ENCODE measurements at places on chromosomes 7 and 10.

DNA sequence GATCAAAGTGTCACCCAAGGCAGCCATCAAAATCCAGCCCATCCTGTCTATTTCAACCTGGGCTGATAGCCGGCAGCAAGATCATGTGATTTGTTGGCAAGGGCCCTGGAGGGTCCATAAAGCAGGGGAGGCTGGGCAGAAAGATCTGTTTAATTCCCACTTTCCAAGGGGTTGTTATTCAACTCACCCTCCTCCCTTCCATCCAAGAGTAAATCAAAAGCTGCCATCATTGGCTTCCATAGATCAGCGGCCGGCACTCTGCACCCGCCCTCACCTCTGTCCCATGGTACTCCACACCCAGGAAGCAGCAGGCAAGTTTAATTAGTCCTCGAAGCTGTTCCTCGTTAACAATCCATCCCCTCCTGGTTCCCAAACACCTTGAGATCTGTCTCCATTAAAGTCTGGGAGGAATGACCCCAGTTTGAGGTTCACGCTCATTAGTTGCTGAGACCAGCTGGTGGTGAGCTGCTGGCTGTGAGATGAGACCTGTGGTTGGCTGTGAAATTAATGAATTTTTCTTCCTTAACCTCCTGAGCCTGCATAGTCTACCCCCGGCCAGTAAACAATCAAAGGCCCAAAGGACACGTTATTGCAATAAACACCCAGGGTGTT is 120.6 kb upstream of the CHST15 start:
- no peak for DNase-seq

DNA sequence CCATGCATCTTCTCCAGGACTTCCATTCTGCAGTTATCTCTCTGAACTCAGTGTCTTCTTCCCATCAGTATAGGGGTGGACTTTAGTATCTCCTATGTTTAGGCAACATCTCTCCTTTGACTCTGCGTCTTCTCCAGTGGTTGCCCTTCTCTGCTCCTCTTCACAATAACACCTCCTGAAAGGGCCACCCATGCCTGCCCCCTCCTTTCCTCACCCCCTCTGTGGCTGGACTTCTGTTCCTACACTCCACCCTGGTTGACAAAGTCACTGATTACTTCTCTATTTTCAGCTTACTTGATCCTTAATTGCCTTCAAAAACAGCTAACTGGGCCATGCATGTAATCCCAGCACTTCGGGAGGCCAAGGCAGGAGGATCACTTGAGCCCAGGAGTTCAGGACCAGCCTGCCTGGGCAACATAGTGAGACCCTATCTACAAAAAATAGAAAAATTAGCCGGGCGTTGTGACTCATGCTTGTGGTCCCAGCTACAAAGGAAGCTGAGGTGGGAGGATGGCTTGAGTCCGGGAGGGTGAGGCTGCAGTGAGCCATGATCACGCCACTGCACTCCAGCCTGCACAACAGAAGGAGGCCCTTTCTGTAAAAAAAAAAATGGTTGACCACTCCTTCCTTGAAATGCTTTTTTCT is 13.7 kb downstream of the SRGN start:
- DNase-seq = no peak

DNA sequence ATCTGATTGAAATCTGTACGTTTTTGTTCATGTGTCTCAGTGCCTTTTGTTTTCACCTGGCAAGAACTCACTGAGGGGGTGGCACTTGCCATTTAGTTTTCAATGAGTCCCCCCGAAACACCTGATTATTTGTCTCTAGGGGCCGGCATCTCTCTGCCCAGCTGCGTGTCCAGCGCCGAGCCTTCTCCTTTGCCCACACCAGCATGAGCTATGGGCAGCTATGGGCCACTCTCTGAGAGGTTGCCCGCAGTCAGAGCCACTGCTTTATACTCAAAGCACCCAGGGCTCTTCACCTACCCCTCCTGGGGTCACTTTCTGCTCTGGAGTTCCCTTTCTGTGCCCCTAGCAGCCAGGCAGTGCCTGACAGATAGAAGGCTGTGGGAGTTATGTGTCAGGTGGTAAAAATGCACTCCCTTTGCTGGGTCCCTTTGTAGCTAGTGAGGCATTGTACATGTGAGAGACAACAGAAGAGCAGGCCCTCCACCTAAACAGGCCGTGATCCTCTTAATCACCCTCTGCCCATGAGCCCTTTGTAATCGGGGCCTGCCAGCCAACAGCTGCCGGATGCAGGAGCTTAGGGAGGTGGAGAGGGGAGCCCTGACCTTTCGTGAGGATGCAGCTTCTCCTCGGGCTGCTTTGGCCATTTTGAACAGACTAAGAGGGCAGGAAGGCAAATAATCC is 133.1 kb upstream of the NPS start:
- no peak for DNase-seq

- DNase-seq = no peak
These were observed 96.6 kb downstream of the CCNY start for GRCh38 chr10:35432781-35433338.

- DNase-seq = no peak
These were observed 11.3 kb downstream of the AGK start for GRCh38 chr7:141562543-141562942.

DNA sequence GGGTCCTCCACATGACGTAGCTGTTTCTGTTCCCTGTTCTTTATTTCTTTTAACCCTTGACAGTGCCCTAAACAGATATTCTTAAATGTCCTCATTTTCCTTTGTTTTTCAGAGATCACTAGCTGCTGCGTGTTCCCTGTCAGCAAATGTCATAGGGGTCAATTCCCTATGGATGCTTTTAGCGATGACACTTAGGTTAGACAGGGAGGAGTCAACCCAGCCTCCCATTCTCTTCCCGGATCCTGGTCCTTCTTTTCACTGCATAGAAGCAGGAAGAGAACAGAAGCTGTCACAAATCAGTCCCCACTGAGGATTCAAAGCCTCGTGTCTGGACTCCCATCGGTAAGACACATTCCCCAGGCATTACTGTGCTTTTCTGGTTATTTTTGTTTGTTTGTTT is 392.1 kb upstream of the PRKCQ start:
- DNase-seq = no peak

DNA sequence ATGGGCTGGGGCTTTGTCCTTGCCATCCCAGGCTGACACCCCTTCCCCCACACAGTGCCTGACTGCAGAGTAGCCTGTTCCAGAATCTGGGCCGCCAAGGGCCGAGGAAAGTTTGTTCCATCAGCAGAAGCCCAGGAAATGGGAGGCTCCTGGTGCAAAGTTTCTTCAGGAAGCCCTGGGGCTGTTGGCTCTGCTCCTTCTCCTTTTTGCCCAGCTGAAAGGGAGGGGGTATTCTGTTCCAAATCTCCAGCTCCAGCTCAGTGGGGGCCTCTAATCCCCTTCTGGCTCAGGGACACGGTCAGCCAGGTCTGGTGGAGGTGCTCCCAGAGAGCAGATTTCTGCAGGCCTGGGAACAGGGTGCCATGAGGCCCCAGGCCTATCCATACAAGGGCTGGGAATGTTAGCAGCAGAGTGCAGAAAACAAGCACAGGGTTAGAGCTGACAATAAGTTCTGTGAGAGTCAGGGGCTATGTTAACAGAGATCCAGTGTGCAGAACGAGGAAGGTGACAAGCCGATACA is 399.5 kb downstream of the RPS24 start:
- no peak for DNase-seq

GRCh38 chr7:113093561-113093960 is 6.9 kb upstream of the GPR85 start:
- no peak for DNase-seq

DNA sequence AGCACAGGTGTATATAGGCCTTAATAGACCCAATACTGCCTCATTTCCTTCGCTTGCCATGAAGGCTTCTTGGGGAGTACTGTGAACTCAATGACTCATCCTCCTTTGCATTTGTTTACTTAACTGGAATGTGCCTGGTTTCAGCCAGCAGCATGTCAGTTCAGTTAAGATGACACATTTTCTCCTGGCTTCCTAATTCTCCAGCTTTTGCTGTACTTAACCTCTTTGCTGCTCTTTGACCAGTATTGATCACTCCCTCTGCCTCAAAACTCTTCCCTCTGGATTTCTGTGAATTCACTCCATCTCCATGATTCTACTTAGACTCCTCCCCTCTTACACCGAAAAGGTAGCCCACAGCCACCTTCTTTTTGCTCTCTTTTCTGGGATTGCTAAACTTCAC is 135.7 kb downstream of the MAGI2 start:
- DNase-seq = peak; percentile 70

DNA sequence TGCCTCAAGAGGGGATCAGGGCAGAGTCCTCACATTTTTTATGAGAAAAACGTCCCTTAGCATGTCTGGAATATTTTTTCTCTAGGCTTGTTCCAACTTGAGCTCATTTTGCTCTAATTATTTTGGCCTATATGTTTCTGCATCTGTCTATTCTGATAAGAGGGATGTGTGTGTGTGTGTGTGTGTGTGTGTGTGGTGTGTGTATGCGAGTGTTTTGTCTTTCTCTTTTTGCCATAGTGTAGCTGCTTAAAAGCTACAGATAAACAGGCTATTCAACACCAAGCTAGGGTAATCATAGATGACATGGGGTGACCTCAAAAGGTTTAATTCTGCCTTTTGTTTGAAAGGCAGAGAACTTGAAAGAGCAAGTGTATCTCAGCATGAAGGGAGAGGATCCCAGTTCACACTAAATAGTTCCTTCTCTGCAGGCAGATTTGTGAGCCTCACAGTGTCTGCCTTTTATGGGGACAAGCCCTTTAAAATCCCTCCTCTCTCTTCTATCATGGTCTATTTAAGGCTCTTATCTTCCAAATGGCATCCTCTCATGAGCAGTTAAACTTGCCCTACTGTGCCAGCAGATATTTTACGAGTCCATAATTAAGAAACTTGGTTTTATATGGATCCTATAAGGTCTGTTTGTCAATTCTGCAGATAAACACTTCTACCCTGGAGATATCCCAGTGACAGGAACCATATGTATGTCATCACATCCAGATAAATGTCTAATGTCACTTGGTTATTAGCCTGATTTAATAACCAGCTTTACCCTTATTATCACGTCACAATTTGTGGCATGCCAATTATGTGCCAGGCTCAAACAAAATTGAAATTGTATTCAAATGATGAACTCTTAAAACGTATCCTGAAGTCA is 202.9 kb upstream of the MTPN start:
- DNase-seq = no peak

DNA sequence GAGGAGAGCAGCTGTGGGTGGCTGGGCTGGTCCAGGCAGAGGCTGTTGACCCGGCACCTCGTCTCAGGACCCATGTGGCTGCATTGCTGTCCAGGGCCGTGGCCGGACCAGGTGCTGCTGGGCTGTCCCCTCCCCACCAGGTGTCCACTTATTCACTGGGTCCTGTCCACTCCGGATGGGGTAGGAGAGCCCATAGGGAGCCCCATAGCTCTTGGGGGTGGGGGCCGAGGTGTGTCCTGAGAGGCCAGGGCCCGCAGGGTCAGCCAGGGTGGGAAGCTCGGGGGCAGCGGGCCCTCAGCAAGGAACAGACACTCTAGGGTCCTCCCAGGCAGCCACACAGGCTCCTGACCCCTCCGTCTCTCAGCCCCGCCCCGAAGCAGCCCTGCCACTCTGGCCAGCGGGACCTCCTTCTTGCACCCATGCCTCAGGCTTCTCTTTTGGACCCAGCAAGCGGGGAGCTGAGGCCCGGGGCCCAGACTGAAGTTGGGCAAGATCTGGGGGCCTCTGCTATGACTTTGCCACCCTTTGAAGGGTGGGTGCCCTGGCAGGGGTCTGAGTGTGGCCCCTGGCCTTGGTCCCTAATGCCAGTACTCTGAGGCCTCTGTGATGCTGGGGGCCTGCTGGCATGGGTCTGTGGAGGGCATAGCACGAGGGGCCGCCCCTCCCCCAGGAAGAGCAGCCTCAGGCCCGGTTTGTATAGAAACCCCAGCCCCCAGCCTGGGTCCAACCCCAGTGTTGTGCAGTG is 86.4 kb downstream of the NKX6-2 start:
- DNase-seq = no peak

- no peak for DNase-seq
These were observed 130.7 kb upstream of the ZMIZ1 start for GRCh38 chr10:78937800-78938694.

DNA sequence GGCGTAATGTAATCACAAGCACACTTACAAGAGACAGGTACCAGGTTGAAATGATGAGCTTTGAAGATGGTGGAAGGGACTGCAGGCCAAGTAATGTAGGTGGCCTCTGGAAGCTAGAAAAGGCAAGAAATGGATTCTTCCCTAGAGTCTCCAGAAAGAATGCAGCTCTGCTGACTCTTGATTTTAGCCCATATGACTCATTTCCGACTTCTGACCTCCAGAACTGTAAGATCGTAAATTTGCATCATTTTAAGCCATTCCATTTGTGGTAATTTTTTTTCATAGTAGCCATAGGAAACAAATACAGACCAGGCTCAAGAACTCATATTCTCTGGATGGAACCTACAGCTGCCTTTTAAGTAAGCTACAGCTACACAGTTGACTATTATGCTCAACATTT is 315.5 kb downstream of the MAGI2 start:
- no peak for DNase-seq

DNA sequence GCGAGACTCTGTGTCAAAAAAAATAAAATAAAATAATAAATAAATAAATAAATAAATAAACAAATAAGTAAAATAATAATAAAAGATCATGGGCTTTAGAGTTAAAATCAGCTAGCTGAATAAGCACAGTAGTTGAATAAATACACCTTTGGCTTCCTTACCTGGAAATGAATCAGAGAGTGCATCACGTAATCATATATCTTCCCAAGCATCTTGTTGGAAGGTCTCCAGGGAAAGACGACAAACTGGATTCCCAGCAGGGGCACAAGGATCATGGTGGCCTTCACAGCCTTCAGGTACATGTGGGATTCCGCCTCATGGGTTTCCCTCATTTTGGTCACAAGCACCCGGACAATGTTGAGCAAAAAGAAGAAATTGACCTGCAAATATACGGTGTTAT is 138.7 kb downstream of the CALCR start:
- no peak for DNase-seq

GRCh38 chr10:5292196-5292735 is 72.5 kb upstream of the UCN3 start:
- DNase-seq = no peak

DNA sequence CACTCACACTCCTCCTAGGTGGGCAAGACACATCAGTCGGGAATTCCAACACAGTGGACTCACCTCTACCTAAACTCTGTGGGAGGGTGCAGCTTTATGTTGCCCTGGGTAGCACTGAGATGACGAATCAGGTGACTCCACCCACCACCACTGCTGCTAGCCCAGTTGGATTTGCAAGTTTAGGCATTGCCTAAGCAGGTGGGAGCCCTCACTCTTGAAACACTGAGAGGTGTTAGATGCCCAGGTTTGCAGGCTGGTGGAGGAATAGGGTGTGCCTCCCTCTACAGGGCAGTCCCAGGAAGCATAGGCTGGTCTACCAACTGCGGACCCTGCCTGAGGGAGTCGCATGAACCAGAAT is 708.9 kb downstream of the POM121L12 start:
- DNase-seq = no peak

DNA sequence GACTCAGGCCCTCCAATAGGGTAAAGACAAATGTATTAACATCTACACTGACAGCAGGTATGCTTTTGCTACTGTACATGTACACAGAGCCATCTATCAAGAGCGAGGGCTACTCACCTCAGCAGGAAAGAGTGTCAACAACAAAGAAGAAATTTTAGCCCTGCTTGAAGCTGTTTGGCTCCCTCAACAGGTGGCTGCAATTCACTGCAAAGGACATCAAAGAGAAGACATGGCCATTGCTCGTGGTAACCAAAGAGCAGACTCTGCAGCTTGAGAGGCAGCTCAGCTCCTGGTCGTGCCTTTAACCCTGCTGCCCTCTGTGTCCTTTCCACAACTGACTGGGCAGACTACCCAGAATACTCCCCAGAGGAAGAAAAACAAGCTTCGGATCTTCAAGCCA is 5.1 kb downstream of the AKR1B15 start:
- DNase-seq = no peak
